Activated CD4-positive, CD25-positive, alpha-beta regulatory T cell treated with anti-CD3 and anti-CD28 coated beads, Interleukin-2, amount 50 U/mL, for 72 hours (primary cell): ENCODE measurements at places on chromosomes 2 and 18.

DNA sequence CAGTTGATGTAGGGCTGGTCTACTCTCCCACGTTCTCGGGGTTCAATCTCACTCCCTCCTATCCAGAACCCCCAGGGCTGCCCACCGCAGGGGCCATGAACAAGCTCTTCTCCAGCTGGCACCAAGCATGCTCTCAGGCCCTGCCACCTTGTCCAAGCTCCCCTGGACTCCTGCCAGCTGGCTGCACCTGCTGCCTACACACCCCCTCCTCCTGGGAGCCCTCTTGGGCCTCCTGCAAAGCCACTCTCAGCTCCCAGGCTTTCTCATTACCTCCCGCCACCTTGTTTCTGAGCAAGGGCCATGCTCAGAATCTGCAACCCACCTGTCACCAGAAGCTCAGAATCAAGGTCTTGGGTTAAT lies 56.0 kb downstream of the HDAC4 start:
- no peak for DNase-seq

DNA sequence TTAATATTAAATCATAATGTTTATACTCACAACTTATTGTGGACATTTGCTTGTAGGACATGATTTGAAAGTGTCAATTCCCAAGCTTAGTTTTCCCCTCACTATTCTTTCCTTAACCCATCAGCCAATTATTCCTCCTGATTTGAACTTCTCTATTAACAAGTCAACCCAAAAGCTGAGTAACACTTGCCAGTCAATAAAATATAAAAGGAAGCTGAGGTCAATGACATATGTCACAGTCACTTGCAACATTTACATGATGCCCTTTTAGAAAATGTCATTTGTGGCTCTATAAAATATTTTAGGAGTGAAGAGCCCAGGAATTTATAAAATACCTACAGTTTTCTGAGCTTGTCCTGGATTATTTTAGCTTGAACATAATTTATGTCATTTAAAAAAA lies 7.2 kb downstream of the CCDC68 start:
- DNase-seq, result no peak

- no peak for DNase-seq
Observed at GRCh38 chr2:2557475-2557874, 226.4 kb upstream of the MYT1L start.

- no peak for DNase-seq
Observed at GRCh38 chr2:84653302-84653701, 137.0 kb downstream of the DNAH6 start.

DNA sequence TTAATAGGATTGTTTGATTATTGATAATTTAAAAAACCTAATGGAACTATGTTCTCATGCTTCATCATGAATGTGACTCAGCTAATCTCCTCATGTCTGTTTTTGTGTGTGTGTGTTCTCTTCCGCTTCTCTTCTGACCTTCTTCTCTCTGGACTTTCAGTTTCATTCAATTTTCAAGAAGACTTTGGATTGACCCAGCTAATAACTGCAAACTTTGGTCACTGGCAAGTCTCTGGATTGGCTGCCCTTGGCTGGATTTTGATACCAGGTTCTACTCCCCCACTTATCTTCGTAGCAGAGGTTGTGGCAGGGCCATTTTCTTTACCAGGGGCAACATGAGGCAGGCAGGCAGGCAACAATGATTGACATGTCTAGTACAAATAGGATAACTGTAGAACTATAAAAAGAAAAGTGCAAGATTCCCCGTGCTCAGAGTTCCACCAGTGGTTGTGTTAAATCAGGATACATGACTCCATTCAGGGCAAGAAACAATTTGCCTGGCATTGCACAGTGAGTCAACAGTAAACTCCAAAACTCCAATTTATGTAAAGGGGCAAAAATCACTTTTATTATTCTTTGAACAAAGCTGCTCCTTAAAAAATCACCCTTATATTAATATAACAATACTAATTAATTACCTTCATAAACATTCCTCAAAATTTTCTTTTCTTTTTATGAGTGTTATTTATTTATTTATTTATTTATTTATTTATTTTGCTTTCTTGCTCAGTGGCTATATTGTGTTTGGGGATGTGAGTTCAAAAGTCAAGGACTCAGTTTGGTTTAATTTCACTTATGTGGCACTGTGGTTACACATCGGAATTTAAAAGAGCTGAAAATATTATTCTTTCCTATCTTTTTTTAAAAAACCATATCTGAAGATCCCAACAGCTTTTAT lies 167.6 kb downstream of the RND3 start:
- no peak for DNase-seq

DNA sequence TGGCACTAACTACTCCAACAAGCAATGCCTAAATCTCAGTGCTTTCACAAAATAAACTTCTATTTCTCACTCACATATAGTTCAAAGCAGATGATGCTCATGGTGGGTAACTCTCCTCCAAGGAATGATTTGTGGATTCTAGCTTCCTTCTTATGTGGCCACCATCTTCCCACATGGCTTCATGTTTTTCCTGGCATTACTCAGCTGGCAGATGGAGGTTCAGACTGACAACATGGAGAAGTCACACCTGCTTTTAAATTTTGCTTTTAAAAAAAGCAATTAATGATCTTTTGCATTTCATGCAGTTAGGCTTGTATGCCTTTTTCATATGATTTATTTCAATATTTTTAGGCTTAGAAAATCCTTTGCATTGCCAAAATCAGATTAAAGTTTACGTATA lies 6.3 kb upstream of the GKN2 start:
- no peak for DNase-seq

DNA sequence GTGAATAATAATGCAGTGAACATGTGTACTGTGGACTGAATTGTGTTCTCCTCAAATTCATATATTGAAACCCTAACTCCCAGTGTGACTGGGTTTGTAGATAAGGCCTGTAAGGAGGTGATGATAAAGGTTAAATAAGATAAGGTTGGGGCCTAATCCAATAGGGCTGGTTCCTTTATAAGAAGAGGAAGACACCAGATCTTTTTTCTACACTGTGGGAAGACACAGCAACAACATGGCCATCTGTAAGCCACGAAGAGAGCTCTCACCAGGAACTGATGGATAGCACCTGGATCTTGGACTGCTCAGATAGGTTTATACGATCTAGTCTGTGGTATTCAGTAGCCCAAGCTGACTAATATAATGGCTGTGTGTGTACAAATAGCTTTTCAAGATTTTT lies 66.8 kb downstream of the BMPR2 start:
- no peak for DNase-seq

DNA sequence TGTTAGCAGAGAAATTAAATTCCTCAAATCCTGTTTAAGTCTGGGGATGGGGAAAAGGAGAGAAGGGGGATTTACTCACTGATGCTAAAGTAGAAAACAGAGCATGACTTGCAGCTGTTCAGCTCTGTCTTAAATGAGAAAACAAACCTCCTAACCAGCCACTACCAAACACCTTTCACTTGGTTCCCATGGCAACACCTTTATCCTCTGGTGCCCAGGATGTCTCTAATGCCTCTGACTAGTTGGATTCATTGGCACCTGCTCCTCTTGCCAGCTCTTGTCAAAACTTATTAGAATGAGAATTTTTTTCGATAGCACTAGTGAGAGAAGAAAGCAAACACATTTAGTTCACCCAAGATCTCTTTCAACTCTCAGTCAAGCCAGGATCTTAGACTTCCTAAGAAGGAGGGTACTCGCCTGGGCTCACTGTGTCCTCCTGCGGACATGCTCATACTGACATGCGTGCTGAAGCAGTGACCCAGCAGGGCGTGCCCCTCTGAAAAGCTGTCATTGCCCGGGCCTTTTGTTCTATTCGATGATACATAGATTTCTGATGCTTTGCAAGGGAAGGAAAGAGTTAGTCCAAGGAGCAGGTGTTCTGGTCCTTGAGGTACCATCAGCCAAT lies 656.0 kb upstream of the CELF4 start:
- no peak for DNase-seq

GRCh38 chr18:69397096-69397495 lies 3.6 kb upstream of the DOK6 start:
- DNase-seq, result no peak

DNA sequence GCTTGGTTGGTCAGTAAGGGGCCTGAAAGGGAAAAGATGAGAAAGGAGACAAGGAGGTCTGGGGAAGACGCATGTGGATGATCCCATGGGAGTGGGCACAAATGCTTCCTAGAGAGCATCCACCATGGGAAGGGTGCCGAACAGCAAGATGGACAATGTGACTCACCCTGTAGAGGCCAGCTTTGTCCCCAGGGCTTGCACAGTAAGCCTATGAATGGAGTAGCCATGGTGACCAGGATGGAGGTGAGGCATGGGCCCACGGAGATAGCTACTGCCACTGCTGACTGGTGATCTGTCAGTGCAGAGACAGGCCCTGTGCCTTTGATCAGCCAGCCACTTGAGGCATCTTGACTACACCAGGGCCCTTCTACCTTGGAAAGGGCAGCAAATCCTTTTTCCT lies 172.6 kb downstream of the HAUS1 start:
- no peak for DNase-seq

GRCh38 chr2:10366601-10367270 lies 64.0 kb downstream of the HPCAL1 start:
- no peak for DNase-seq

DNA sequence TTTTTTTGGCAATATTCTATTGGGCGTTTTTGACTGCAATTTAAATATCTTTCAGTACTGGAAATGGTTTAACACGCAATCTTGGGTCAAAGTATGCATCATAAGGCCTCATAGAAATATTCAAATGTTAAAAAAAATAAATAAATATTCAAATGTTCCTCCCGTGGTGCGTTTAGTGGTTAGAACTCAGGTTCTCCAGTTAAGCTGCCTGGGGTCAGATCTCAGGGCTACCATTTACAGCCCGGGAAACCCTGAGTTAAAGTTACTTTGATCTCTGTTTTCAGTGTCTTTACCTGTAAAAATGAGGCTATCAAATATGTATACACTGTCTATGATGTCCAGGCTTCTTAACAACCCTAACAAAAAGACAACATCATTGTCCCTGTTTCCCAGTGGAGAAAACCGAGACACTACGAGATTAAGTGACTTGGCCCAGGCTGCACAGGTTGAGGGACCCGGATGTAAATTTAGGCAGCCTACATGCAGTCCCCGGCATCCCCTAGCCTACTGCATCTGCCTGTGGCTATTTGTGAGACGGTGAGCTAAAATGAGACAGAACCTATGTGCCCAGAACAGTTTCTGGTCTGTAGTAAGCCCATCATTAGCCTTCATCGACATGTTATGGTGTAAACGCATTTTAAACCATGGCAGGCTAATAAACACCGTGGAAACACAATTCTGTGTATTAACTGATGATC lies 1.7 kb downstream of the FHL2 start:
- no peak for DNase-seq

DNA sequence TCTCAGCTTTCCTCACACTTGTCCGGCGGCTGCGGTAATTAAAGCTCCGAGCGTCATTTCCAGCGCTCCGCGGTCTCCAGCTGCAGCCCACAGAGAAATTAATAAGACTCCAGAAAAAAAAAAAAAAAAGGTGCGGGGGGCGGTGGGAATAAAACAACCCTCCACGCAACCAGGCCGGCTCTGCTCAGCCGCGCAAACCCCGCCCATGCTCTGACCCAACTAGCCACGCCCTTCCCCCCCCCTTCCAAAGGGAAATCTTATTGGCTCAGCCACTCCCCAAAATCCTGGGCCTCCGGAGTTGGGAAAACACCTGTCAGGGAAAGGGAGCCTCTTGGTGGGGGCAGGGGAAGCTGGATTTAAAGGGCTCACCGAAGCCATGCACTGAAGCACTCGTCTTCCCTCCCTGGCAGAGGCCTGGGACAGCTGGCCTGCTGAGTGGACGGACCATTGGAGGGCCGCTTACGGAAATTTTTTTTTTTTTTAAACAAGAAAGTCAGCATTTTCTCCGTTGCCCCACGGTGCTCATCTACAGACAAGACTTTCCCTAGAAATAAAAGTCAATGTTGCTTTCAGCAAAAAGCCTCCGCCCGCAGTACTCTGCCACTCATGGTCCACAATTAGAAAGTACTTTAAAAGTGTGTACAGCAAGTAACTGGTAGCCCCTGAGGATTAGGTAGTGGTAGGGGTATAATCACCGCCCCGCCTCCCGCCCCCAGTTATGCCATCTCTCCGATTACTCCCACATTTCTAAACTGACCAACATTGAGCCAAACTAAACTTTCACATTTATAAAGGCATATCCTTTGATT lies 674 bp upstream of the ERBB4 start:
- DNase-seq, result no peak

- DNase-seq, result no peak
Observed at GRCh38 chr18:57950542-57950941, 93.5 kb upstream of the NEDD4L start.
